ENCODE measurements at places on chromosomes 1 and 21.

DNA sequence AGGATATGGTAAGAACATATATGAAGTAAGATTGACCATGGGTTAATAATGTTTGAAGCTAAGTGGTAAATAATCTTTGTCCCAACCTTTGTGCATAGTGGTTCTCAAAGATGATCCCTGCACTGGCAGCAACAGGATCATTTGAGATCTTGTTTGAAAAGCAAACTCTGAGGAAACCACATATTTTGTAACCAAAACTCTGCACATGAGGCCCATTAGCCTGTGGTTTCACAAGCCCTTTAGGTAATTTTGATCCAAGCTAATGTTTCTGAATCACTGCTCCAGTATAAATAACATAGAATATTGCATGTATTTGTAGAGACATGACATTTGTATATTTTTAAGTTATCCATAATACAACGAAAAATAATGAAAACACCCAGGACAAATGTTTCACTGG lies 147.9 kb upstream of the RGS18 start:
- DNase-seq, result no peak

GRCh38 chr1:64898107-64898861 lies 68.1 kb downstream of the JAK1 start:
- no peak for DNase-seq

GRCh38 chr1:228218513-228219244 lies 10.8 kb downstream of the OBSCN start:
- DNase-seq, result no peak

GRCh38 chr1:108503062-108503733 lies 53.1 kb downstream of the NBPF6 start:
- no peak for DNase-seq

- DNase-seq, result no peak
Measured at GRCh38 chr1:181122222-181122621, 33.7 kb downstream of the IER5 start.

- peak; percentile 78 for DNase-seq
Measured at GRCh38 chr1:110237386-110238152, 27.5 kb downstream of the KCNC4 start.
